Kidney epithelial cell (primary cell): ENCODE measurements at places on chromosomes 11 and 22.

GRCh38 chr11:61173456-61173855 lies 12.2 kb upstream of the VPS37C start:
- DNase-seq = no peak

GRCh38 chr11:8259306-8259959 lies 4.2 kb downstream of the LMO1 start:
- no peak for DNase-seq

DNA sequence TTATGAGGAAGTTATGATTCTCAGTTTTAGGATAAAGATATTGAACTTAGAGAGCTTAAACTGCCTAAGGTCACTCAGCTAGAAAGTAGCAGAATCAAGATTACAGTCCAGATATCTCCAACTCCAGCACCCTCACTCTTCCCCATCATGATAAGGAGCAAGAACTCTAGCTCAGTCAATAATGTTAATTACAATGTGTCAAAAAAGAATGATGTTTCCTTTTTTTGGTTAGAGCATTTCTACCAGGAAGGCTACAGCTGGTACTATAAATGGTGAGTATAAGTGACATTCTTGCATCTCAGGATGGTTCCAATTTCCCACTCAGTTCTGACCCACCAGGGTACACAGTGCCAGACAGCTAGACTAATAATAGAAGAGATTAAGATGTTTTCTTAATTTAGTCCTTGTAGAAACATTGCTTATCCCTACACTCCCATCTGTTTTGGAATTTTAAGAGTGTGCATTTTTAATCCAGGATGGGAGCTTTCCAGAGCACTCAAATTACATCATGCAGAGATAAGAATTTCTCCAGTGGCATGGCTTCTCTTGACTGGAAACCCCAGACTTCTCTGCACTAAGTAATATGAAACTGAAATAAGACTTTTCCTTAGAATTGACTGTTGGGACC lies 21.6 kb upstream of the BBOX1 start:
- no peak for DNase-seq

- no peak for DNase-seq
These were observed 2.7 kb downstream of the LRRC32 start for GRCh38 chr11:76667856-76668255.

- no peak for DNase-seq
These were observed 40.0 kb downstream of the TPCN2 start for GRCh38 chr11:69088676-69089146.

DNA sequence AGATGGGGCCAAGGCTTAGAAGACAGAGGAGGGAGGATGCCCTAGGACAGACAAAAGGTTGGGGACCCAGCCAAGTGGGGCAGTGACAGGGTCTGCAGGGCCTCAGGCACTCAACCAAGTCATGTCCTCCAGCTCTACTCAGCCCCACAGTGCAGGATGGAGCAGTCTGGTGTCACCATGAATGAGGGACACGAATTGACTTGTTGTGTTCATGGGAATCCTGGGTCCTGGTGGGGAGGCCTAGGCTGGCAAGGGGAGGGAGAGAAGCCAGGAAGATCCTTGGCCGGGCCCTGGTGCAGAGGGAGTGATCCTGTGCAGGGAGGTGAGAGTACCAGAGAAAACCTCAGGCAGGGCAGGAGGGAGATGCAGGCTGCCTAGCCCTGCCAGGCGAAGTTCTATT lies 12.0 kb downstream of the P2RY6 start:
- no peak for DNase-seq

GRCh38 chr11:65437436-65438227 lies 15.0 kb downstream of the NEAT1 start:
- DNase-seq = no peak

DNA sequence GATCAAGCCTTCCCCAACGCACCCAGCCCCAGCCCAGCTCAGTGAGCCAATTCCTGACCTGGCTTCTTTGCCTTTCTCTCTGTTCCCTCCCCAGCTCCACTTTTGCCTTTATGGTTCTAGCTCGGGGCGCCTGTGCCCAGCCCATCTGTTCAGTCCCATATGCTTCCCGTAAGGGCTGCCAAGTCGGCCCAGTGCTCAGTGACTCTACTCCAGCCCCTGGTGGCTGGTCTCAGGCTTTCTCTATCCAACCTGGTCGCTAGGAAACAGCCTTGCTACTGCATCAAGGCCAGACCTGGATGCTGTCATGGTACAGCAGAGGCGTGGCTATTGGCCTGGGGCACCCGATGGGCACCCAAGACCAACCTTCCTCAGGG lies 178.0 kb downstream of the DSCAML1 start:
- DNase-seq = no peak

DNA sequence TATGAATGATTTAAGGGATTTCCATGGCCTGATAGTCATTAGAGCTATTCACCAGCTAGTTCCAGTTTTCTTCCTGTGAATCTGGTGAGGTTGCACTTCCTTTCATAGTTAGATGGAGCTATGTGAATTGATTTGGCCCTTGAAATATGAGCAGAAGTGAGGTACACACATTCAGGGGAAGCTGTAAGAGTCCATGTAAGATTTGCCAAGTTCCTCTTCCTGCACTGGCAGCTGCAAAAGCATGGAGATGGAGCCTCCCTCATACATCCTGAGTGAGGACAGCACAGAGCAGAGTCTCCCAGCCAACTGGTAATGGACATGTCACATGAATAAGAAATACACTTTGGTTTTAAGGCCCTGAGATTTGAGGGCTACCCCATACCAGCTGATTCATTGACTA lies 111.7 kb downstream of the CD44 start:
- no peak for DNase-seq

DNA sequence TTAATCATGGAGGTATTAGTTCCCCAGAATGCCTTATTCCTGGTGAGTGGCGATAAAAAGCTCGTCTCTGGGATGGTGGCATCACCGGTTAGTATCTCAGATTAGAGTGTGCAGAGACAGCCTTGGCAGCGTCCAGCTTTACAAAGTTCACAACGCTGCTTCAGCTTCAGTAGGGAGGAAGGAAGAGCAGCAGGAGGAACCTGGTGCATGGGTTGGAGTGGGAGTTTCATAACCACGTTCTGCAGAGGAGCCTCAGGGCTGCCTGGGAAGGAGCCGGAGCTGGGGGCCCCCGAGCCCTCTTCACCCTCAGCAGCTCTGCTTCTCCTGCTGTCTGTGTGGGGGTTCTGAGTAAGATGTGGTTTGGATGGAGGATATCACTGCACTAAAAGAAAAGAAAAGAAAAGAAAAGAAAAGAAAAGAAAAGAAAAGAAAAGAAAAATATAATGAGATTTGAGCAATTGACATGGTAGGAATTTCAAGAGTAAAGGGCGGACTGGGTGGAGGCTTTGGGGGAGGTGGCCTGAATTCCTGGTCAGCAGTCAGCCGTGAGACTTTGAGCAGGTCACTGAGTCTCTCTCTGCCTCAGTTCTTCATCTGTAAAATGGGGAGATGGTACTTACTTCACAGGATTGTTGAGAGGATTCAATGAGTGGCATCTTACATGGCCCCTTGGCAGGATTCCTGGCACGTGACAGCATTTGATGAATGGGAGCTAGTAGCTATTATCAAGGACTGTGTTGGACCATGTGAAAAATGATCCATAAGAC lies 6.5 kb downstream of the ASPHD2 start:
- DNase-seq = no peak

GRCh38 chr11:70220136-70220535 lies 17.0 kb downstream of the FADD start:
- no peak for DNase-seq

DNA sequence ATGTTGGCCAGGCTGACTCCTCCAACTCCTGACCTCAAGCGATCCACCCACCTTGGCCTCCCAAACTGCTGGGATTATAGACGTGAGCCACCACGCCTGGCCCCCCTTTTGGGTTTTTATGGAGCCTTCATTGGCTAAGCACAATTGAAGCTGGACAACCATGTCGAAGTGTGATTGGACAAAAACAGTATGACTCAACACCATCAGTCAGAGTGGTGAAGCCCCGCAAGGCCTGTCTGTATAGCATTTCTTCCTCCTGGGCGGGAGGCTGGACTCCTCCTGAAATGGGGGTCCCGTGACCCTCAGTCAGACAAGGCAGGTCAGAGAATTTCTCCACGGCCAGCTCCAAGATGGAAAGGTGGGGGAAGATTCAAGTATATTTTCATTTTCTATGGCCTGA lies 3.1 kb upstream of the PARVB start:
- no peak for DNase-seq

DNA sequence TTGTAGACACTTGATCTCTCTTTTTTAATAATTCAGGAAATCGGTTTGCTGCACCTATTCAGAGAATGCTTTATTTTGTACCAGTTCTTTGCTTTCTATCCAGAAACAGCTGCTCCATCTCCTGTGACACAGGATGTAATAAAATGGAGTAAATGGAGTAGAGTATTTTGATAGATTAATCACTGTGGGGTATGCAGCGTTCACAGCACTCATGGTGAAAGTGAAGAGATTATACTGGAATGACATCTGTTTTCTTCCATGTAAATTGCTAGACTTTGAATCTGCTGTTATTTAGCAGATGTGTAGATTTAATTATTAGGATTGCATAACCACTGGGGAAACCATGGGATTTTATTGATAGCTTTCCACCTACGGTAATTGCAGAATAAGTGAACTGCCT lies 227.3 kb upstream of the ARHGAP42 start:
- DNase-seq = no peak

- no peak for DNase-seq
These were observed 122.1 kb upstream of the ISX start for GRCh38 chr22:34943830-34944229.

DNA sequence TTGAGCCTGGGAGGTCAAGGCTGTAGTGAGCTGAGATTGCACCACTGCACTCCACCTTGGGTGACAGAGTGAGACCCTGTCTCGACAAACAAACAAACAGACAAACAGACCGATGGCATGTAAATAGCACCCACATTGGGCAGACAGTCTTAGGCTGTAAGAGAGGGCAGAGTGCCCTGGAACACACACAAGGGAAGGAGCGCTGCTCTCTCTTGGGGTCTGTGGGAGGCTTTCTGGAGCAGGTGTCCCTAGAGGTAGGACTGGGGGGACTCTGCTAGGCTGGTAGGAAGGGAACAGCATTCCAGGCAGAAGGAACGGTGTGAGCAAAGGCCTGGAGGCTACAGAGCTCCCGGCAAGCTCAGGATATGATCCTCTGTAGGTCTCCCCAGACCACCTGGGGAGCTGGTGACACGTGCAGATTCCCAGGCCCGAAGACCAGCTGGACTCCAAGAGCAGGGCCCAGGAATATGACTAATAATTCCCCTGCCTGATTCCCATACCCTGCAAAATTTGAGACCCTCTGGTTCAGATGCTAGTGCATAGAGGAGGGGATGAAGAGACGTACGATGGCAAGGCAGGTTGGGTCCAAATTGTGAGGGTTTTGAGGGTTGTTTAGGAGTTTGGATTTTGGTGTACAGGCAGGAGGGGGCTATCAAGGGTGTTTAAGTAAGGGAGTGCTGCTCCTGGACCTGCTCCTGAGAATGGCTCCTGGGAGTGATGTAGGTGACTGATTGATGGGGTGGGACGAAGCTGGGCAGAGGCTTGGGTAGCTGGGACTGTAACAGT lies 11.6 kb downstream of the SMIM38 start:
- DNase-seq = no peak

DNA sequence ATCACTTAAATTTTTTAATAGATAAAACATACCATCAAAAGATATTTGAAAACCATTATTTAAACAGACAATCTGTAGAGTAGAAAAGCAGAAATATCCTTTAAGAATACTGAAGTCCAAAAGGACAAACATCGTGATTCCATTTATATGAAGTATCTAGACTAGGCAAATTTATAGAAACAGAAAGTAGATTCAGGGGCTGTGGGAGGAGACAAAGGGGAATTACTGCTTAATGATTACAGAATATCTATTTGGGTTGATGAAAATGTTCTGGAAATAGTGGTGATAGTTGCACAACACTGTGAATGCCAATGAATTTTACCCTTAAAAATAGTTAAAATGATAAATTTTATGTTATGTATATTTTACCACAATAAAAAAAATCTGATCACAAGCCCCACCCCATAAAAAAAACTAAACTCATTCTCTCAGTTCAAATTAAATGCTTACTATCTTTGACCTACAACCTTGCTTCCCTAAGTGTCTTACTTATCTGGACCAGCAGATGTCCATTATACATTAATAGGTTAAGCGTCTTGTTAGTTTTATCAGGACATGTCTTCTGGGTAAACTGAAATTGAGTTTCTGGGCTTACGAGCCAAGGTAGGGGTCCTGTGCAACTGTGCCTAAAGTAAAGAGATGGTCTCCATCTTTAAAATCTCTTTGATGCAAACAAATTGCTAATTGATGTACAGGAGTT lies 86.3 kb downstream of the FCHSD2 start:
- no peak for DNase-seq

GRCh38 chr11:63652671-63653070 lies 18.5 kb downstream of the ATL3 start:
- DNase-seq = no peak

DNA sequence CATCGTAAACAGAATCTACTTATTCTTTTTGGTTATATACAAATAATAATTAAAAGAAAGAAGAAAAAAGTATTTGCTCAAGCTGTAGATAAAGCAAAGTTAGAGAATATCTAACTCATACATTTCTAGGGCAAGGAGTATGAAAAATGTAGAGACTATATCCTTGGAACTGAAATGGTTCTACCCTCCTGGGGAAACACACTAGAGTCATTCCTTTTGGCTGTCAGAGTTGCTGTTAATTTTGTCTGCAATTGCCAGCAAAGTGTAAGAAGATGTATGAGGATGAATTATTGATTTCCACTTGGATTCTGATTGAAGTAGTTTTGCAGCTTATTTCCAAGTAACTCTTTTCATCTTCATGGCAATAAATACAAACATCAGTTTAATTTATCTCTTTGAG lies 69.1 kb downstream of the SLC17A6 start:
- DNase-seq = no peak

- DNase-seq = no peak
These were observed 41.3 kb downstream of the POU2F3 start for GRCh38 chr11:120281143-120281795.

- no peak for DNase-seq
These were observed 9.5 kb upstream of the B3GNT6 start for GRCh38 chr11:77024745-77025144.

GRCh38 chr11:84437071-84437980 lies 1151.2 kb upstream of the CCDC90B start:
- no peak for DNase-seq
